Left renal cortex interstitium (tissue), 4 donors: ENCODE measurements at places on chromosomes 5 and 9.

- DNase-seq, result no peak
Measured at GRCh38 chr9:134814598-134815215, 65.9 kb upstream of the FCN2 start.

DNA sequence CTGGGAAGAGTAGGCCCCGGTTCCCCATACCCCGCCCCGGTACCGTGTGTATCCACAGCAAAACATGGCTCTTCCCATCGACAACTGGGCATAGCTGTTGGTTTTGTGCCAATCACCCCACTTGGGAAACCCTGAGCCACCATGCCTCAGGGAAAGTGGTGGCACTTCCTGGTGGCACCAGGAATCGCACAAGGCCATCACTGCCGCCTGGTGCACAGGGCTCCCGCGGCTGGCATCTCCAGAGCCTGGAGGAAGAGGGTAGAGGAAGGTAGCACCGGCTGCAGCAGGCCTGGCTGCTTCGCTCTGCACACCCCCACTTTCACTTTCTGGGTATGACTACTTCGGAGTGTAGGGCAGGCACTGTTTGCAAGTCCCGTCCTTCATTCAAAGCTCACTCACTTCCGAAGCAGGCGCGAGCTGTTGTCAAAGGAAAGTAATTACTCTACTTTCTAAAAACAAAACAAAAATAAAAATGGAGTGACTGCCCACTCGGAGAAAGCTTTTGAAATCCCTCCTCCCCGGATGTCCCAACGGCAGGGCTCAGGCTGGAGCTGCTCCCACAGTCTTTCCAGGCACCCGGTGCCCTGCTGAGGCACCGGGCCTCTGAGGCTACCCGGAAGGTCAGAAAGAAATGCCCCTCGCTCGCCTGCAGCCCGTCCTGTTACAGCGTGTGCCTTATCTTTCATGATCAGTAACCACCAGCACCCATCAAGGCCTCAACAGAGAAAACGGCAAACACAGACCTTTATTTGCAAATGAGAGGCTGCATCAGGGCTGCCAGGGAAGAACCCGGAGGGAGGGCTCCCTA, 2.0 kb downstream of the BRD3 start:
- no peak for DNase-seq

DNA sequence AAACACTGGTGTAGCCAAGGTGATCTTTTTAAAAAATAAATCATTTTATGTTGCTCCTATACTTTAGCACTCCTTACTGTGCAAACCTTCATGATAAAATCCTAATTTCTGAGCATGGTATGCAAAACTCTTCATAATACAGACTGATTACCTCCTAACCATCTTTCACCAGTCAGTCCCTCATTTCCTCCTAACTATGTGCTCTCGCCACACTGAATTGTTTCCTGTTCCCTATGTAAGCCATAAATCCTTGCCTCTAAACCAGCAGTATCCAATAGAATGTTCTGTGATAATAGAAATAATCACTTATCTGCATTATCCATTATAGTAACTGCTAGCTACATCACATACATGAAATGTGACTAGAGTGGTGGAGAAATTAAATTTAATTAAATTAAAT, 10.7 kb downstream of the AP3B1 start:
- DNase-seq, result no peak

- no peak for DNase-seq
Measured at GRCh38 chr5:122863240-122863639, 17.8 kb downstream of the SNX24 start.

GRCh38 chr5:167947306-167947705, 344.1 kb upstream of the WWC1 start:
- DNase-seq, result no peak

DNA sequence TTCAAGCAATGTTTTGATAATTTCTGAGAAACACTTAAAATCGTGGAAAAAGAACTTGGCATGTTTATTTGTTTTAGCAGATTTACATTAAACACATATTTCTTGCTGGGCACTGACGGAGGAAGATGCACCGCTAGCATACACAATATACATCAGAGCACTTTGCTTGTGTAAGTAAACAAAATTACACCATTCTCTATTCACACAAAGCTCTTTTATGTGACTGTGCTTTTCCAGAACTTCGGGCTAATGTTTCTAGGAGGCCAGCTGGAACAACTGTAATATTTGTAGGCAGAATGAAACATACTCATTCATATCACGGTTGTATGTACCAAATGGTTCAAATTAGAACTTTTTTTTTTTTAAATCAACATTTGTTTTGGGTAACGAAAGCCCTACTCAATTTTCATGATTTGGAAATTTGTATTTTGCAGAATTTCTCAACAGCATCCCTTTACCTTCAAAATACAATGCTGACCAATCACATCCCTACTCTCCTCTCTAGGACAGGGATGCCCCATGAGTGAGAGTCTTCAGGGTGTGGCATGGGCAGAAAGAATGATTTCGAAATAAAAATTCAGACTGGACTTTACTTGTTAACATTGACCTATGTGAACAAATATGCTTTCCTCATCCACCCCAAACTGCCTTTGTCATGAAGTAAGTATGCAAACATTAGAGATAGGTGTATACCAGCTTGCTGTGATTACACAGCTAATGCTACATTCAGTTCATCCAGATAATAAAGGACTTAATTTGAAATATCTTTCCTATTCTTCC, 425.1 kb downstream of the BNC2 start:
- no peak for DNase-seq

- peak; percentile 39 for DNase-seq
Measured at GRCh38 chr5:36606428-36607113, at the start of gene SLC1A3. TSS of gene SLC1A3 (plus strand) at chr5:36606606. CDS start at chr5:36608424, 1,818 bp downstream.

DNA sequence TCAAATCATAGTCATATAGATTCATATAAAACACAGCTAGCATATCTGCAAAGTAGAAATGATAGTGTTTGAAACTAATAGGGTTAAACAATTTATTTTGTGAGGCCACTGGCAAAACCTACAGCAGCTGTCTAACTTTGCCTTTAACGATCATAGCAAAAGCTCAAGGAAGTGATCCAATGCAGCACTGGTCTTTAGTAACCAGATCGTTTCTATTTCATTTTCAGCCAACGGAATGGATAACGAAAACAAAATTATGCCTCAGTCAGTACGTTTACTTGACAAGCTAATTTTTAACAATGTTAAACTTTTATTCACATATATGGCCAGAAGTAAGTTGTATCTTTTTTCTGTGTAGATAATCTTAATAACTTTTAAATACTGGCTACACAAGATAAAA, 17.7 kb downstream of the MLLT3 start:
- no peak for DNase-seq

DNA sequence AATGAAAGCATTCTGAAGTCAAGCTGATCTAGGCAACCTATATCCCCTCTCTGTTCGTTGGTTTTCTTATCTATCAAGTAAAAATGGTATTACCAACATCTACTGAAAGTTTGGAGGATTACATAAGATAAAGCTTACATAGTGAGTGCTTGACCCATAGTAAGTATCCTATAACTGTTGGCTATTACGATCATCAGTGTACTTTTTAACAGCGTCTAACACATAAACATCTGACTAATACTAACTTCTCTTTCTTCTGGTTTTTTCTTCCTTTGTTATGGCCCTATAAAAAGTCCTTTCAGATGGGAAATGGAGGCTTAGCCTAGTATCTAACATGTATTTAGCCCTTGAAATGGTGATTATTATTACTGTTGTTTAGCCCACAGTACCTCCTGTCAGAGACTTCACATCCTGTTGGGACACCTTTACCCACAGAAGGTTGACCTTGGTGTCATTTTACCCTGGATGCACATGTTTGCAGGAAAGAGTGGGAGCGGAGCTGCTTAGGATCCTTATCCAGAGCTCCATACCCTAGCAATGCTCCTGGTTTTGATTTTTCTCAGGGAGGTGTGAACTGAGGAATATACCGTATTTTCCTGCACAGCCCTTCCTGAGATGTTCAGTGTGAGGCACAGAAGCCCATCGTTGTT, 6.0 kb downstream of the INSYN2B start:
- DNase-seq, result no peak

- no peak for DNase-seq
Measured at GRCh38 chr9:129140397-129141065, 29.3 kb downstream of the PTPA start.

DNA sequence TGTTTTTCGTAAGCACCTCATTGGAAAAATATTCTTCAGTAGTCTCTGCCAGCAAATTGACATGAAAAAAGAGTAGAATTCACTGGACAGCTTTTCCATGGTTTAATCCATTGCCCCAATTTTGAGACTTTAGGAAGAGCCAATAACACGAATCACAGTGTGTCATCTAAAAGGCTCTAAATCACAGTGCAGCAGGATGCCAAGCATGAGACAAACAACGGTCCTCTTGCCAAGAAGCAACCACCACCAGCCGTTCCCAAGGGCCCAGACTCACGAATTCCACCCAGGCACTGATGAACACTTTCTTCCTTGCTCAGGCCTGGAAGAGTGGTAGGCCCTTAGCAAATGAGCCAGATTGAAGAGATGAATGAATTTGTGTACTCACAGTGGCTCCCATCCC, 18.3 kb upstream of the IRX4 start:
- no peak for DNase-seq

DNA sequence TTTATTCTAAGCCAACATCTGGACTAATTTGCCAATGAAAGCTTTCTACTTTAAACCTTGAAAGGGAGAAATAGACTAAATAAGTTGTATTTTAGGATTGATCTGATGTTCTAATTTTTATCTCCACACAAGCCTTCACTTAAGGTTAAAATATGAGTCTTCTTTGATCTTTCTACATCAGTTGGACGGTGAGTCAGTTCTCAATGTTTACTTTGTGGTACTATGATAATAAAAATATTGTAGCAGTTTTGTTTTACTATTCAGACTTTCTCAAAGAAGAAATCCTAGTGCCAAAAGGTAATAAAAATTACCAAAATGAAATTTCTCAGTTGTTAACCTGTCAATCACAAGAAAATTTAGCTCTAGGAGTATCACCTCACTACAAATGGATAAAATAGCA, 203.5 kb upstream of the RGMB start:
- DNase-seq, result no peak

- no peak for DNase-seq
Measured at GRCh38 chr5:1540166-1540565, 16.4 kb upstream of the LPCAT1 start.

DNA sequence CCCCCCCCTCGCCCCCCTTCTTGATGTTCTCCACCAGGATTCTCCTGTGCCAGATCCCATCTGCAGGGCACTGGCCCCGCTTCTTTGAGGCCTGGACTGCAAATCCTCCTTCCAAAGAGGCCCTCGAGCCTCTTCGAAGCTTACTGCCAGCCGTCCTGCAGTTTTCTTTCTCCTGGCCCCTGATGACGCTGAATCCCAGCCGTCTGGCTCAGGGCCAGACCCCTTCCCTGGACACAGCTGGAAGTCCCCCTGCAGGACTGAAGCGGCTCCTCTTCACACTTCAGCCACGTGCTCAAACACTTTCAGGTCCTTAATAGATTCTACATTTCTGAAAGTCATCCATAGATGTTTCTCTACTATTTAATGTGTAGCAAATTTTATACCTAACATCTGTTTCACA, 121.5 kb downstream of the EHMT1 start:
- DNase-seq, result no peak

- DNase-seq, result no peak
Measured at GRCh38 chr9:125748446-125749099, 1.4 kb downstream of the PBX3 start.

DNA sequence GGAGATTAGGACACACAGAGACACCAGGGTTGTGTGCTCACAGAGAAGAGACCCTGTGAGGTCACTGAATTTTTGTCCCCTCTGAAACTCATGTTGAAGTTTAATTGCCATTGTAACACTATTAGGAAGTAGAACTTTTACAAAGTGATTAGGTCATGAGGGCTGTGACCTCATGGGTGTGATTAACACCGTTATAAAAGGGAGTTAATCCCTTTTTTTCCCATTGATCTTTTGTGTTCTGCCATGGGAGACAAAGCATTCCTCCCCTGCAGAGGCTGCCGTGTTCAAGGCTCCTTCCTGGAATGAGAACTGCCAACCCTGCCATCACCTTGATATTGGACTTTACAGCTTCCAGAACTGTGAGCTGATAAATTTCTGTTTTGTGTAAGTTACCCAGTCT, 221.0 kb downstream of the ADCY2 start:
- no peak for DNase-seq

GRCh38 chr5:150058480-150059126, 27.8 kb downstream of the CSF1R start:
- no peak for DNase-seq

GRCh38 chr5:16774806-16775205, 158.0 kb upstream of the RETREG1 start:
- DNase-seq, result no peak

- DNase-seq, result no peak
Measured at GRCh38 chr5:162393534-162393933, 326.0 kb downstream of the GABRG2 start.

- no peak for DNase-seq
Measured at GRCh38 chr5:9519537-9519936, 26.3 kb downstream of the SEMA5A start.

- no peak for DNase-seq
Measured at GRCh38 chr9:82466616-82467260, 478.2 kb downstream of the SPATA31D1 start.

- no peak for DNase-seq
Measured at GRCh38 chr9:95433096-95433819, 83.5 kb downstream of the PTCH1 start.

DNA sequence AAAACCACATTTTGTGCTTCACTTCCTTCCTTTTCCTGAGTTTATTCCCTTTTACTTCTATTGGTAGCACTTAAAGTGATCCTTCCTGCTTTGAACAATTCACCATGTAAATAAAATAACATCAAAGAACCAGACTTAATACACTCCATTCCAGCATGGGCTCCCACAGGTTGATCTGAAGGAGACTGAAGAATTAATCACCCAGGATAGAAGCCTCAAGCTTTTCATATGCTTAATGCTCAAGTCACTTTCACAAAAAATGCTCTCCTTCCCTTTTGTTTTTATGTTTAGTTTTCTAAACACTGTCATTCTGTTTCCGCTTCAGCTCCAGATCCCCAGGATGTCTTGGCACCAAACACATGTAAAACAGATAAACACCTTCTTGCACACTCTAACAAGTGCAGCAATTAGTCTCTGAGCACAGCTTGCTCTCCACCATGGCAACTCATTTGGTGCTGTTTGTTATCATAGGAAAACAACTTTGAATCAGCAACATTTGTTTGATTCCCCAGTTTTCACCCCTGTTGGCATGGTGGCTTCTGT, 37.0 kb downstream of the DMRTA1 start:
- no peak for DNase-seq

- peak; percentile 71 for DNase-seq
Measured at GRCh38 chr5:141883184-141883891, 5.1 kb upstream of the PCDH1 start.

DNA sequence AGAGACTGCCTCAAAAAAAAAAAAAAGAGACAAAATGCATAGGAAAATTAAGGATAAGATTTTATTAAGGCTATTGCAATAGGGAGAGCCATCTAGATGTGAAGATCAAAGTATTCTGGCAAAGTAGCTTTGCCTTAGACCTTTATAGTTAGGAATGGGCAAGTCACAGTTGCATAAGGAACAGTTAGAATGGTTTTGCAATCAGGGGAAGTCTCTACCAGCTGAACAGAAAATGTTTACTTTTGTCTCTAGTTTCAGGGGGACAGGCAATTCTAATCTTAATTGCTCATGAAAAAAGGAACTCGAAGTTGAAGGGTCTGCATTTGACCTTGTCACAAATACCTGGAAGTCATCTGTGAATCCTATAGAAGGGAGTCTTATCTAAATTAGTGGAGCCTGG, 13.1 kb upstream of the ATP6V1G1 start:
- DNase-seq, result no peak

- no peak for DNase-seq
Measured at GRCh38 chr5:142660731-142661130, 25.2 kb downstream of the FGF1 start.

GRCh38 chr9:133046900-133047295, 14.9 kb upstream of the CEL start:
- no peak for DNase-seq
